ENCODE measurements at places on chromosomes 3 and 15.

GRCh38 chr3:156633335-156633734 lies 41.1 kb upstream of the TIPARP start:
- DNase-seq = no peak

- DNase-seq = no peak
Measured at GRCh38 chr15:74454764-74455500, 6.0 kb downstream of the UBL7 start.

DNA sequence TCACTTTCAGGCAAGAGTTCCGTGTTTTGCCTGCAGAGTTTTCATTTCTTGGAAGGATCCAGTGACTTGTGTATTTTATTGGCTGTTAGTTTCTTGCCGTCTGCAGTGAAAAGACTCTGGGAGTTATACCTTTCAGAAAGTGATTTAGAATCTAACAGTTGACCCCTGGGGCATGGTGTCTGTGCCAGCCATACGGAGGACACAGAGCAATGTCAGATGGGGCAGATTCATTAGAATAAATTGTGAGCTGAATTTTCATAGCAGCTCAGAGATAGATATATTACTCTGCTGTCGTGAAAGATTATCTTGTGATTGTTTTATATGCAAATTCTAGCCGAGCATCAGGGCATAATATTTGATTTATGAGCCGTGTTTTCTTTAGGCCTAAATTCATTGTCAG lies 131.6 kb downstream of the SV2B start:
- DNase-seq = no peak

DNA sequence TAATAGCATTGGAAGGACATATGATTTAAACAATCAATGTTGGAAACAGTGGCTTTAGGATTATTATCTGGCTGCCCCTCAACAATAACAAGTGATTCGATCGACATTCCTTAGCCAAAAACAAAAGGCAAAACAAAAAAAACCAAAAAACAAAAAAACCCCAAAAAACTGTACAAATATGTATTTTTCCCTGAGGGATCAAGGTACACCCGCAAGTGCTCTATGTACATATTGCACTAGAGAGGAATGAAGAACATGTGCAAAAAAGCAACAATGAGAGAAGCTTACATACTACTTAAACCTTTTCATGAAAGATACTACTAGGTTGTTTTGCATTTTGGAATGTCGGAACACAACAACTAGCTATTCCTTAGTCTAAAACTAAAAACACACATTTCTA lies 14.2 kb upstream of the ICE2 start:
- DNase-seq = no peak

DNA sequence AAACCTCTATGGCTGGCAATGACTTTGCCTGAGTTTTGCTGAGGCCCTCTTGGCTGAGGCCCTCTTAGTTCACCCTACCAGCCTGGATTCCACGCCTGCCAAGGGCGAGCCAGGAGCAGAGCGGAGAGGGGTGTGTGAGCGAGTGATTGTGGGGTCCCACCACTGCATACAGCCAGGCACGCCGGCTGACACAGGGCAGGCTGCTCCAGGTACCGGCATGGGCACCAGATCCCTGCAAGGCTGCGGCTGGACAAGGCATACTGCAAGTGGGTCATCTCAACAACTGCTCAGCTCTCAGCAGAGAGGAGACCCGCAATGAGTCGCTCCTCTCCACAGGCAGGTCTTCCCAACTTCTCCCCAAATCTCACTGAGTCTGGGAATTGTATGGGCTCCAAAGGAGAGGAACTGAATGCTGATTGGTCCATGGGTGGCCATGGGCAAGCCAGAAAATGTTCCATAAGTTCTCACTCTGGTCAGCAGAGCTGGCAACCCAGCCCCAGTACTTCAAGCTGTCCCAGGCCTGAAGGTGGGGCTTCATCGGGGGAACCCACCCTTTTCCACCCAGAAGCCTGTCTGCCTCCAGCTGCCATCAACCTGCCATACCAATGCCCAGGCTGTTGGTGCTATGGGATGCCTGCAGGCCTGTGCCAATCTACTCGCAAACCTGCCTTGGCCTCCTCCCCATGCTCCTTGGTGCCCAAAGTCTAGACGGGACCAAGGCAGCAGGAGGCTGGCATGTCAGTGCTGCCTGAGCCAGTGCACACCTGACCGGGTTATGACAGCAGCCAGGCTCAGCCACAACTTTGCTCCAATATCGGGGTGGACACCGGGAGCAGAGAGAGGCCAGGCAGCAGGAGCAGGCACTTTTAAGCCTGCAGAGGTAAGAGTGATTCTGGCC lies 1273.6 kb upstream of the GBE1 start:
- peak; percentile 1 for DNase-seq

DNA sequence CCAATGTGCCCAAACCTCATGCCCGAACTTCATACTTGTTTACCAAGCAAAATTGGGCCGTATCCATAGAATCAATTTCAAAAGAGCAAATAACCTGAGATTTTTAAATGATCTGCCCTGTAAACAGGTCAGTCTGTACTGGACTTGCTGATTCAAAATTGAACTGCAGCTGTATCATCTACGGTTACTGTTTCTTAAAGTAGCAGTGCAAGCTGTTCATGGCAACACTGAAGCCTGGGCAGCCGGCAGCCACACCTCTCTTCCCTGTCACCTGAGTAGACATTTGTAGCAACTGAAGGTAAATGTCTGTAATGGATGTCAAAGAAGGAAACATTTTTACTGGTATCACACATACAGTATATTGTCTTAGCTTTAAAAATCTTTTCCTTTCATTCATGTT lies 10.6 kb downstream of the EIF4E3 start:
- no peak for DNase-seq

DNA sequence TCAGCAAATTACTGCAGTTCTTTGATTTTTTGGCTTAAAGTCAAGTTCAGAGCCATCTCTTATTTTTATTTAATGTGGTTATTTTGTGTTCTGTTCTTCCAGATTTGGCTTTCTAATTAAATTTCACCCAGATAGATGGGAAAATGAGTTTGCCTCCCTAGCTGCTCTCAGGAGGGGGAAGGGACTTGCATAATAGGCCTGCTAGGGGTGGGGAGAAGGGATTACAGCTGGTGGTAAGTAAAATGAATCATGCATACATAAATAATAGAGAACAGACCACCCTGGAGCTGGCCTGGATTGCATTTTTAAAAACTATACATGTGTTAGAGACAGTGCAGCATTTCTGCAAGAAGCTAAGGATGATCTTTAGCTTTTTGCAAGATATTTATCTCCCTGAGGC lies 3.9 kb upstream of the PXYLP1 start:
- DNase-seq = no peak

DNA sequence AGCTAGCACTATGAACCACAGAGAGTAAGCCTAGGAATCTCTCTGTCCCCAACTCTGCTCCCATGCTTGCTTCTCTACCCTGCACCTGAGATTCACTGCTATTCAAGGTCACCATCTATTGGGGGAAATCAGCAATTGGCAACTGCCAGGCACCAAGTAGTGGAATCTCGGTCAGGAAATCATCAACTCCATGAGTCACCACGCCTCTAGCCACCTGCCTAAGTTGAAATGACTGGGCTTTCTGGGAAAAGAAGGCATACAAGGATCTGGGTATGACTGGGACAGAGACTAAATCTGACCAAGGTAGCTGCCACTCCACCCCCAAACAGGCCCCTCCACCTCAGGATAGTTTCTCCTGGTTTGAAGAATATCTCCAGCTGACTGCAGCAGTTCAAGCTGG lies 464.1 kb upstream of the CBLB start:
- no peak for DNase-seq

DNA sequence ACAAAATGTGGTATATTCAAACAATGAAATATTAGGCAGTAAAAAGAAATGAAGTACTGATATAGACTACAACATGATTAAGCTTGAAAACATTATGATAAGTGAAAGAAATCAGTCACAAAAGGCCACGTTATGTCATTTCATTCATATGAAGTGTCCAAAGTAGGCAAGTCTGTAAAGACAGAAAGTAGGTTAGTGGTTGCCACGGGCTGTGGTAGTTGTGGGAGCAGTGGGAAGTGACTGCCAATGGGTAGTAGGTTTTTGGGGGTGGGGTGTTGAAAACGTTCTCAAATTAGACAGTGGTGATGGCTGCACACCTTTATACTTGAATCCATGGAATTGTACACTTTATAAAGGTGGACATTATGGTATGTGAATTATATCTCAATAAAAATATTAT lies 12.1 kb downstream of the GALNT15 start:
- DNase-seq = no peak

DNA sequence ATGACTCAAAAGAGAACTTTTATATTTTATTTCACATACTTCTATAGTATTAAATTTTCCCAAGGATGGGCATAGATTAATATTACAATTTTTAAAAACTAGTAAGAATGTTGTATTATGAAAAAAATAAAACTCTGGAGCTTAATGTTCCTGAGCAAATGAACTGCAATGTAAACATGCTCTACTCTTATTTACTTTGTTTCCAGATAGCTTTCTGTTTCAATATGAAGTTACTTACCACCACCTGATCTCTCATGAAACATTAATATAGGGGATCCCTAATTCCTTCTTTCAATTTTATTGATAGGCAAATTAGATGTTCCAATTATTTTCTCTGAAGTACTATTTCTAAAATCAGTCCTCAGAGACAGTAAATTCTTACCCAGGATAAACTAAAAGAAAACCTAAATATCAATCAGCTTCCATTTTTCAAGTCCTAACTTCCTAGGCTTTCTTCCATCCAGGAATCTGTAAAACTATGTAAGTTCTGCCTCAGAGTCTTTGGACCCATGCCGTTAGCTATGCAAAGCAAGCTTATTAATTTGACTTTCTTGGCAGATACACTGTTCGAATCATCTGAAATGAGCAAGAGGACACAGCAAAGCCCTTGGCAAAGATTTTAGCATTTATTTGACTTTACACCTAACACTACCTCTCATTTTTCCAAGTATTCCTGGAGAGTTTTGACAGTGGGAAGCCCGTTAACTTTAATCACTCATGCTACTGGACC lies 93.2 kb downstream of the PLCH1 start:
- no peak for DNase-seq
